ENCODE measurements at places on chromosomes 2 and 18.

DNA sequence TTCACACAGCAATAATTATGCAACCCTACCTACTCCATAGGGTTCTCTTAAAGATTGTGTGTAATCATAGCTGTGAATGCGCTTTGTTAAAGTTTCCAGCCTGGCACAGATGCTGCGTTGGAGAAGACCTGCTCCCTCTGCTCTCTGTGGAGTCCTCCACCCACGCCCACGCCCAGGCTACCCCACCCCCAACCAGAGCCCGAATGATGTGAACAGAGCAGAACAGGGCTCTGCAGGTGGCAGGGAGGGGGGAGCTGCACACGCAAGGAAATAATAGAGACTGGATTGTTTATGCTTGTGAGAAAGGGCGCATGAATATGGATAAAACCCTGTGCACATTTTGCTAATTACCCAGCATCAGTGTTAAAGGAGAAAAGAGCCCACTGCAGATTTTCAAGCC, 447.5 kb downstream of the BCL11A start:
- DNase-seq = no peak

DNA sequence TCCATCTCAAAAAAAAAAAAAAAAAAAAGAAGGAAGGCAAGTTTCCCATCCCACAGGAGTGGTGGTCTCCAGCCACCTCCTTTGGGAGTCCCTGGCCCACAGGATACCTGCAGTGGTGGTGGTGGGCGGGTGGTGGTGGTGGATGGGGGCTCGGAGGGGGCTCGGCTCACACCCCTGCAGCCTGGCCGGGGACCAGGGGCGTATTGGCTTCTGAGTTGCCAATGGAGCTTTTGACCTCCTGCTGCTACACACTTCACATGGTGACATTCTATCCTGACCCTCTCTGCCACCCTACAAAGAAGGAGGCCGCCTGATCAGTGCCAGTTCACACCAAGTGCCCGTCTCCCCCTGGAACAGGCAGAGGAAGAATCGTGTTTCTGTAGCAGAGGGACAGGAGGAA, 119.6 kb downstream of the NFATC1 start:
- peak; percentile 49 for DNase-seq

GRCh38 chr2:208392300-208392699, 14.3 kb upstream of the PTH2R start:
- no peak for DNase-seq

- DNase-seq = no peak
Observed at GRCh38 chr2:10398496-10398895, 49.6 kb downstream of the ODC1 start.

DNA sequence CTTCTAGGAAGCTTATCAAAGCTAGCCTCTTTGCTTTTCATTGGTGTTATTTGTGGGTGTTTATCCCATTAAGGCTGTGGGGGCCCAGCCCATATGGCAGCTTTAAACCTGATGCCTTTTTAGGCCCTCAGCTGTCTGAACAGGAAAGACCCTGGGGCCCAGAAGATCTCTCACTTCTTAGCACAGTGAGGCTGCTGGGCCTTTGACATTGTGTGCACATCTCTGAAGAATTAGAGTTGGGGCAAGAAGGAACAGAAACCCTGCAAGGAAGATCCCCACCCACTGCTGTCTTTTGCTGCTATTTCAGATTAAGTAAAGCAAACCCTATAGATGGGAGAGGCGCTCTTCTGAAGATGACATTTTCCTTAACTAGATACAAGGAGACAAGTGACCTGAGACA, 250.0 kb downstream of the SMAD2 start:
- DNase-seq = no peak
